D341Med (cell line): ENCODE measurements at places on chromosomes 16 and 17.
A peak's percentile ranks its signal among the peaks of the same experiment; 100 is the strongest.

DNA sequence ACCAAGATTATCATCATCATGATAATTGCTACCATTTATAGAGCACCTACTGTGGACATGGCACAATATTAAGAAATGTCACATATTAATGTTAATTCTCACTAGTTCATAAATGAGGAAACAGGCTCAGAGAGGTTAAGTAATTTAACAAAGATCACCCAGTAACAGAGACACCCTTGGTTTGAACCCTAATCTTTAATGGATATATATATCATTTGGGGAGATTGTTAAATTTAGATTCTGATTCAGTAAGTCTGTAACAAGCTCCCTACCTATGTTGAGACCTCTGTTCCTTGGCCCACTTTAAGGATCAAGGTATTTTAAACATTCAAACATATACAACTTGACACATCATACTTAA, 804 bp upstream of the TMEM100 start:
- no peak for DNase-seq

DNA sequence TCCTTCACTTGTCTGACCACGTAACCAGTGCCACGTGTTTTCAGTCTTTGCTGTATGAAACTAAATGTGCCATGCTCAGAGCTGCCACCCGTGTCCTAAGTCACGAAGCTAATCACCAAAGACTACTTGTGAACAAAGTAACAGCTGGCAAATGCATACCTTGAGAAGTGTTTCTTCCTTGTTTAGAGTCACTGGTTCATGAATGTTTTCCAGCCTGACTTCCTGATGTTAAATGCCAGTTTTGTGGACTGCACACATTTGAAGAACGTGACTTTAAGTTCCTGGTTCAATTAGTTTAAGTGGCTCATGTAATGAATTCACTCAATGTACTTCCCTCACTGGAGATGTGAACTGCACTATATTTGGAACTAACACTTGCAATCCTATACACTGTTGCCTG, 19.9 kb upstream of the KPNB1 start:
- no peak for DNase-seq

GRCh38 chr16:73615071-73615940, 567.4 kb upstream of the ZFHX3 start:
- DNase-seq: no peak

GRCh38 chr17:42312285-42313130, 24.2 kb downstream of the STAT5A start:
- peak; percentile 96 for DNase-seq

- DNase-seq: no peak
These were observed 20.3 kb downstream of the RAPGEFL1 start for GRCh38 chr17:40197550-40197949.

- no peak for DNase-seq
These were observed 5.4 kb upstream of the TMEM220 start for GRCh38 chr17:10735251-10735650.

DNA sequence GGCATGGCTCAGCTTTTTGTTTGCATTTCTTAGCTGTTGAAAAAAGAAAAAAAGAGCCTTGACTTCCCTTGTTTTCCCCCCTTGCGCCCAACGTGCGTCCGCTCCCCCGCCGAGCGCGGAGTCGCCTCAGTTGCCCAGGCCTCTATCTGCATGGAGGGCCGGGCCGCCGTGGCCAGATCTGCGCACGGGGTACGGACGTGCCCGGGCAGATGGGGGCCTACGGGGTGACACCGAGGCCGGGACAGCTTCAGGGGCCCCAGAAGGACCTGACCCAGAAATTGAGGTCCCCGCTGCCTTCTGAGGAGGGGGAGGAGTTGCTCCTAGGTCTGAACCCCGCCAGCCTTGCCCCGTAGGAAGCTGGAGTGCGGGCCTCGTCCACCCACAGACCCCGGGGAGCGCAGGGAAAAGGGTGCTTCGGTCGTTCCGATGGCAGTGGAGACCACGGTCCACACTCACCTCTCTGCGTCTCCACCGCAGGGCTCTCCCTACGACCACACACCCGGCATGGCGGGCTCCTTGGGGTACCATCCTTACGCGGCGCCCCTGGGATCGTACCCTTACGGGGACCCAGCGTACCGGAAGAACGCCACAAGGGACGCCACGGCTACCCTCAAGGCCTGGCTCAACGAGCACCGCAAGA, 1.5 kb downstream of the IRX5 start:
- DNase-seq: no peak

GRCh38 chr17:61393550-61393903, 6.1 kb upstream of the TBX2 start:
- no peak for DNase-seq

GRCh38 chr17:77923776-77924513, 34.6 kb upstream of the TNRC6C start:
- no peak for DNase-seq

GRCh38 chr16:68575082-68575481, 36.0 kb downstream of the ZFP90 start:
- no peak for DNase-seq

DNA sequence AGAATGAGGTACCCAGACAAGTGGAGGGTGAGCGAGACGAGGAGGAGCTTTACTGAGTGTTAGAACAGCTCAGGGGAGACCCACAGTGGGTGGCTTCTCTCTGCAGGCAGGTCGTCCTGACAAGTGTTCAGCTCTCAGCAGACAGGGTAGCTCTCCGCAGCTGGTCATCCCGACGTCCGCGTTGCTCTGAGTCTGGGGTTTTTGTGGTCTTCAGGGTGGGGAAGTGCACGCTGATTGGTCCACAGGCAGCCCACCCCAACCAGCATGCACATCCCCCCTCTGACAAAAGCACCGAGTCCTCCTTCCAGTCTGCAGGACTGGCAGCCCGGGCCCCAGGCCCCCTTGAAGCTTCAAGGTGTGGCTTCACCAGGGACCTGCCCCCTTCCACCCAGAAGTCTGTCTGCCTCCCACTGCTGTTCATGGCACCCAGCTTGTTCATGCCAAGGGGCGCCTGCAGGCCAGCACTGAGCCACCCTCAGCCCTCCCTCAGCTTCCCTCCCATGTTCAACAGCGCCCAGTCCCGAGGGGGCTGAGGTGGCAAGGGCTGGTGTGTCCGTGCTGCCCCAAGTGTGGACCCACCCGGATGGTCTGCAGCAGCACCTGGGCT, 19.9 kb upstream of the WDR45B start:
- DNase-seq: no peak

GRCh38 chr17:81037026-81037797, 2.3 kb downstream of the BAIAP2 start:
- DNase-seq: peak; percentile 60

- no peak for DNase-seq
These were observed 117.8 kb downstream of the WWOX start for GRCh38 chr16:78217276-78217675.

DNA sequence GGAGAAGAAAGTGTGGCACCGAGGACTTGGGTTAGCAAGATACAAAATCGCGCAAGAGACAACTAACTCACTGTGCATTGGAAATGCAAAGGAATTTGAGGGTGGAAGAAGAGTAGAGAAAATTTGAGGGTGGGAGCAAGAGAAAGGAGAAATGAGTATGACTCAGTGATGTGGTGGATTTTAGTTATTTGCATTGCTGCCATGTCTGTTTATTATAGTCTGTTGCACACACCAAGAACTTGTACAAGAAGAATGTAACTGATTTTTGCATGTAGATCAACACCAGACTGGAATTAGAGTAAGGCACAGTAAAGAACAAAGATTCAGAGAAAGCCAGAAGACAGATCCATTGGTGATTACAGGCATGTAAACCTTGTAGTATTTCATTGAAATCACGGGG, 71.6 kb upstream of the SMIM36 start:
- DNase-seq: no peak

GRCh38 chr17:78675836-78676235, 98.6 kb upstream of the DNAH17 start:
- DNase-seq: no peak

DNA sequence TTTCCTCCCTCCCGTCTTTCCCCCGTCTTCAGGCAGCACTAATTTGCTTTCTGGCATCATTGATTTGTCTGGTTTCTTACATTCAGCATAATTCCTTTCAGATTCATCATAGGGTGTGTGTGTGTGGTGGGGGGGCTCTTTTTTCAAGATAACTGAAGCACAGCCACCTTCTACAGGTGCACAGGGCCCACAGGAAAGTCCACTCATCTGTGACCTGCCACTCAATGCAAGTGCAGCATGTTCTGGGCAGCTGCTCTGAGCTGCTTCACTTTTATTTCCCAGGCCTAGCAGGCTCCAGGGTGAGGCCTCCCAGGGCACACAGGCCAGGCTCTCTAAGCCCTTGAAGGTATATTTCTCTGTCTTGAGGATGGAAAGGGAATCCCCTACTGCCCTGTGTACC, 35.2 kb upstream of the MYH10 start:
- DNase-seq: no peak

GRCh38 chr16:23570992-23571632, 13.6 kb downstream of the UBFD1 start:
- DNase-seq: no peak

GRCh38 chr17:62676952-62677596, 49.6 kb downstream of the MRC2 start:
- peak; percentile 43 for DNase-seq

GRCh38 chr17:59829217-59830006, 63.3 kb downstream of the TUBD1 start:
- DNase-seq: peak; percentile 48

DNA sequence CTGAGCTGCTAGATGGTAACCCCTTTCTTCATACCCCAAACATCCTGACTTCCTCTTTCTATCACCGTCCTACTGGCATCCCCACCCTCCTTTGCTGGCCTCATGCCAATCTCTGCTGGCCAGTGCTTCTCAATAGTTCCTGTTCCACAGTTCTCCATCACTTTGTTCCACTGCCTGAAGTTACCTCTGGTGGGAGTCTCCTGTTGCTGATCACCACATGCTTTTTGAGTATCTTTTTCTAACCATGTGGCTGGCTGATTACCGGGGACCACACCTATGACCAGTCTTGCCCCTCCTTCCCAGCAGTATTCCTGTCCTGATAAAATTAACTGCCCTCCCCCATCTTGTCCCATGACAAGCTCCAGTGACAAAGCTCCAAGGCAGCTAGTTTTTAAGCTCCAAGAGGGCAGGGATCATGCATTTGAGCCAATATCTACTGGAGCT, 380.4 kb upstream of the CCL2 start:
- DNase-seq: no peak

GRCh38 chr17:50314456-50315011, 31.4 kb upstream of the XYLT2 start:
- DNase-seq: no peak

GRCh38 chr17:8186446-8186786, 3.6 kb downstream of the BORCS6 start:
- DNase-seq: no peak

DNA sequence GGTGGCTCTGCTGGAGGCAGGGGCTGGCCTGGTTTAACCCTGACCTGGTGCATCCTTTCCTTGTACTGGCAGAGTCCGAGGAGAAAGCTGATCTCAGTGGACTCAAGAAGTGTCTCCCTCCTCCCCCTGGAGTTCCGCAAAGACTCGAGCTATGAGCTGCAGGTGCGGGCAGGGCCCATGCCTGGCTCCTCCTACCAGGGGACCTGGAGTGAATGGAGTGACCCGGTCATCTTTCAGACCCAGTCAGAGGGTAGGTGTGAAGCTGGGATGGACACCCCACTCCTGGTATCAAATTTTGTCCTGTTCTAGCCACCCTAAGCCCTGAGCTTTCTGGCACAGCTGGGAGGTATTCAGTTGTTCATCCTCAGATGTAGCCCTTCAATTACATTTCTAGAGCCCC, 42.5 kb downstream of the IL21R start:
- no peak for DNase-seq

- no peak for DNase-seq
These were observed 5.7 kb upstream of the KRT17 start for GRCh38 chr17:41629826-41630670.

DNA sequence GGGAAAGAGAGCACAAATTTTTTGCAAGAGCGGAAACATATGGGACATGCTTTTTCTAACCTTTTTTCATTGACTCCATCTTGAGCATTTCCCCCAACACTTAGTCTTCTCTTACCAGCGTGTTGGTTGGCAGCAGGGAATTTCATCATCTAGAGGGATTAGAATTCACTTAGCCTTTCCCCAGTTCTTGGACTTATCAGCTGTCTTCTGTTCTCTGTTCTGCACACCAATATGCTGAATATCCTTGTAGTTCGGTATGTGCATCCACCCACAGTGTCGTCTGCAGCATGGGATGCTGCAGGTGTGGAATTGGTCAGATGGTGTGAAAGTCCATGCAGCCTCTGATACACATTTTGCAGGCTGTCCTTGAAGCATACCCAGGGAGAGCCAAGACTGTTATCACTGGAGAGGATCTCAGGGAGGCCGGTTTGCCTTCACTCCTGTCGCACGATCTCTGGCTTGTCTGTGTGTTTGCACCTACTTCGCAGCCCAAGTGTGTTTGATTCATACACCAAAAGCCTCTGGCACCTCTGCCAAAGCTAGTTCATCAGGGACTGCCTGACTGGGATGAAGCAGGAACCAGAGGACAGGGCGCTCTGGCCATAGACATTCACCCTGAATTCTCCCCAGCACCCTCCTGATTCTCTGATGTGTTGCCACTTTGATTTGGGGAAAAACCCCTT, 93.3 kb downstream of the SOCS1 start:
- DNase-seq: no peak

DNA sequence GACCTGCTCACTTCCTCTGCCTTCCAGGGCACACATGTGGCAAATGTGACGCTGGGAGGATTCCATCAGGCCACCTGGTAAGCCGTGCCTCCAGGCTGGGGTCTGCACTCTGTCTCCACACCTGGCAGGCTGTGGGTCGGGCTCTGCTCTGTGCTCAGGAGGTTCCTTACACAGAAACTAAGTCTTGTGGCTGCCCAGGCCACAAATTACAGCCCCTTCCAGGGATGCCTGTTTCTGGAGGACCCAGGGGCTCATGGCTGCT, 58.2 kb downstream of the RMI2 start:
- DNase-seq: no peak

DNA sequence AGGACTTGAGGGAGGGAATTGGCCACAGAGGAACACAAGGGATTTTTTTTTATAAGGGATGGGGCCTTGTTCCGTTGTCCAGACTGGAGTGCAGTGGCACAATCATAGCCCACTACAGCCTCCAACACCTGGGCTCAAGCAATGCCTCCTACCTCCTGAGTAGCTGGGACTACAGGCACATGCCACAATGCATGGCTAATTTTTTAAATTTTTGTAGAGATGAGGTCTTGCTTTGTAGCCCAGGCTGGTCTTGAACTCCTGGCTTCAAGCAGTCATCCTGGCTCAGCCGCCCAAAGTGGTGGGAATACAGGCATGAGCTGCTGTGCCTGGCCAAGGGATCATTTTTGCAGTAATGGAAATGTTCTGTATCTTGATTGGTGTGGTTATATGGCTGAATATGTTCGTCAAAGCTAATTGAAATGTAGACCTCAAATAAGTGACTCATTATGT, 56.9 kb downstream of the VMP1 start:
- DNase-seq: no peak
